ENCODE measurements at places on chromosomes 12 and 14. TPM values are rescaled to one million over a fixed set of nuclear protein-coding genes. Genes with fewer than 3 reads are reported as not detected.

SLC5A8 gene
- not detected for total RNA-seq

DNA sequence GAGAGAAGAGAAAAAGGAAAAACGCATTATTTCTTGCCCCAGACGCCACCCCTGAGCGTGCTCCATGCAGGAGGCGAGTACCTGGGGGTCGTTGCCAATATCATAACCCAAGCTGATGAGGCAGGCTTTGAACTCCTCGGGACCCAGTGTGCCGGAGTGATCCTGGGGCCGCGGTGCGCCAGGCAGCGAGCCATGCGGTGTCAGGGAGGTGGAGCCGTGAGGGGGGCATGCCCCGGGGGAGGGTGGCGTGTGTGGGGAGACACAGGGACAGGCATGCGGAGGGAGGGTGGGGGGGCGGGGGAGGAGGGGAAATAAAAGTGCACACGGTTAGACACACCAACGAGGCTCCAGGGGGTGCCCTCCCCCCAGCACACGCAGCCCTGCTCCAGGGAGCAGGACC, 86.0 kb upstream of the ZFP36L1 start:
- DNase-seq, result no peak

DNA sequence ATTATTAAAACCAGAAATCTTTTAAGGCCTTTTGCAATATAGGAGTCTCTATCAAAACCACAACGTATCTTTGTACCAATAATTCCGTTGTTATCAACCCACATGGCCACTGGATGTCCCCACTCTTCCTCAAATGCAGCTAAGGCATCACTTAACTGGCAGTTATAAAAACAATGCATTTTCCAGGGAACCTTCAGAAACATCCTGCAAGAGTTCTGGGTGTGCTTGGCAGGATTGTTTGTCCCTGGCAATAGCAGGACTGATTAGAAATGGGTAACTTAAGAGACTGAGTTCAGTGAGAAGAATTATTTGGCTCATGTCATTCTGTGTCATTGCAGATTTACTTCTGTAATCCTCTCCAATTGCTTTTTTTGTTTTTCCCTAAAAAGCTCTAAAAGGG, 112.0 kb downstream of the SLC15A5 start:
- DNase-seq, result peak; percentile 11

ZNF384 gene
- 32.3 TPM for total RNA-seq

ADCY6 gene
- 119 TPM for total RNA-seq

GSC gene
- total RNA-seq, result not detected

ATF7IP gene
- total RNA-seq, result 64.3 TPM

All from heart right ventricle (tissue), 16 donors.